ENCODE measurements at places on chromosomes 12 and 14. TPM values are rescaled to one million over a fixed set of nuclear protein-coding genes. Genes with fewer than 3 reads are reported as not detected.

ZNF605 gene
- total RNA-seq: 18.3 TPM

SPIC gene
- not detected for total RNA-seq

CATSPERB gene
- not detected for total RNA-seq

PROX2 gene
- total RNA-seq: not detected

EFS gene
- 10.8 TPM for total RNA-seq

CIROP gene
- total RNA-seq: not detected

PLEK2 gene
- 2.8 TPM for total RNA-seq

RPGRIP1 gene
- total RNA-seq: not detected

PTPN6 gene
- not detected for total RNA-seq

KRT78 gene
- total RNA-seq: not detected

ART4 gene
- 0.36 TPM for total RNA-seq

KRT85 gene
- not detected for total RNA-seq

TESPA1 gene
- not detected for total RNA-seq

EML5 gene
- under 0.01 TPM for total RNA-seq

PIWIL1 gene
- not detected for total RNA-seq

PPP4R3A gene
- total RNA-seq: 51.9 TPM

PRH1 gene
- total RNA-seq: 22.4 TPM

NYNRIN gene
- 45.1 TPM for total RNA-seq

VRTN gene
- not detected for total RNA-seq

OR4K15 gene
- not detected for total RNA-seq

Data from fibroblast of the aortic adventitia (primary cell).